ELR (cell line): ENCODE measurements at places on chromosomes 13 and 19.

DNA sequence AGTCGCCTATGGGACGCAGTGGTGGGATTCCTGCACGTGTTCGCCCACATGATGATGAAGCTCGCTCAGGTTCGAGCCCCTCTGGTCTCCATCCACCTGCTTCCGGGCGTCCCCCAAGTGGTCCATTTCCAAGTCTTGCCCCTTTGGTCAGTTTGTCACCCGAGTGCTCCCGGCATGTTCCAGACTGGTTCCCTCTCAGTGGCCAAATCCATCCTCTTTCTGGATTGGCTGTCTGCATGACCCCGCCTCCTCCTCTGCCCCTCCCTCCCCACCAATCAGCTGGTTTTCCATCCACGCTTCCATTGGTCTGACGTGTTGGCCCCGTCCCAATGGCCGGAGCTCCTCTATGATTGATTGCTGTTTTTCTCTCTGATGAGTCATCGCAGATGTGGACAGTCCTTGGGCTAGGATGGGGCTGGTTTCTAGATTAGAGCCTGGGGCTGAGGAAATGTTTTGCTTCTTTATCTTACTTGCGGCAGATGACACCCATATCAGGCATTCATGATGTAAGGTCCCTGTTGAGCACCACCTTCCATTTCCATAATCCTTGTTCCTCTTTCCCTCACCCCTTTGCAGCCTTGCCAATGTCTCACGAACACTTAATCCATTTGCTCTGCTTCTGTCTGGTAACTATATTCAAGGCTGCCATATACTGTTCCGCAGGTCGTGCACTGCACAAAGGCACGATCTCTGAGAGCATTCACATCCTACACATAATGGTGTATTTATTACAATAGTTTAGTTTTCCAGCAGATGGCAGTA lies 73.8 kb downstream of the MAP4K1 start:
- DNase-seq = peak; percentile 91

DNA sequence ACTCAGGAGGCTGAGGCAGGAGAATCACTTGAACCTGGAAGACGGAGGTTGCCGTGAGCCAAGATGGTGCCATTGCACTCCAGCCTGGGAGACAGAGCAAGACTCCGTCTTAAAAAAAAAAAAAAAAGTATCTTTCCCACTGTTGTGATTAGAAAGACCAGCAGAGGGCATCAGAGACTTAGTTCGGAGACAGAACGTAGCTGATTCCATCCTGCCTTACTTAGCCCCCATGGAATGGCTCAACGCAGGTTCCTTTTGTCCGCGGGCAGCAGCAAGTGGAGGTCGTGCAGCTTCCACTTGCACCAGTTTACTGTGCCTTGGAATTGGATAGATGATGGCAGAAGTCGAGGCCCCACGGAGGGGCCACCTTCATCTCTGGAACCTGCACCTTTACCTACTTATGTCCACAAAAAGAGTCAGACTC lies 8.1 kb downstream of the TIMM29 start:
- DNase-seq = peak; percentile 89

DNA sequence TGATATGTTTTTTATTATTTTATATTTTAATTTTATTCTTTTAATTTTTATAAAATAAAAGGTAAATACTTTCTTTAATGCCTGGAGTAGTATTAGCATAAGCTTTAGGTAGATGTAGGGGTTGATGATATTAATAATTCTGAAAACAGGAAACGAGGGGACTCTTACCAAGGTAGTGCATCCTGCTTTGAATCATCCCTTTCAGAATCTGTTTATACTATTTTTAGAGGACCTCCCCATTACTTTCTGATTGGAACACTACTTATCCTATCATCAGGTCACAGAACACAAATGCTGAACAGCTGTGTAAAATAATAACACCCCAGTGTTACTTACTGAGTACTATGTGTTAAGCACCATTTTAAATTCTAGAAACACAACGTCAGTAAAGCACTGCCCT lies 27.3 kb downstream of the COG6 start:
- DNase-seq = no peak

- peak; percentile 74 for DNase-seq
Observed at GRCh38 chr13:21234526-21234925, 58.1 kb downstream of the MRPL57 start.

DNA sequence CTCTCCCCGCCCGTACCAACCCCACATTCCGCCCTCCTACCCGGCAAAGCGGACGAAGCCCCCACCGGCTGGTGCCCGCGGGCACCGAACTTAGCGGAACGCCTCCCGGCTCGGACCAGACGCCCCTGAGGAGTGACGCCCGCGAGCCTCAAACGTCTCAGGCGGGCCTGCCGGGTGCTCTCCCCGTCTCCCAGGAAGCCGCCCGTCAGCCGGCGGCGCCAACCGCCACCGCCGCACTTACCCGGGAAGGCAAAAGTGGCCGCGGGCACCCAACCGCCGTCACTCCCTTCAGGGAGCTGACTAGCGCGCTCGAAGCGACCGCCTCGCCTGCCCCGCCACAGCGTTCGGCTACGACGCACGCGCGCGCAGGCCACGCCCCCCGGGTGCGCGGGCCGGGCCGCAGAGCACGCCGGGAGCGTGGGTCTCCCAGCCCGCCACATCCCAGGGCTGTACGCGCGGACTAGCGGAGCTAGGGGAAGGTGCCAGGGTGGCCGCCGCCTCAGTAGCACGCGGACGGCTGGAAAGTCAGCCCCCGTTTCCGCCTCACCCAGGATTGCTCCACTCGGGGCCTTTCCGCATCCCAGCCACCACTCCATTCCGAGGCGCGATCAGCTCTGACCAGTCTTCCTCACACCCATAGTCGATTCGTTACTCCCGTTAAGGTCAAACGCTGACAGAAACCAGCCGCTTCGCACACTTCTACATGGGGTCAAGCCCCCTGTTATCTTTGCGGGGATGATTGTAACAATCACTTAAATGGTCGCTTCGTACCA lies at the start of gene TEX30:
Gene TEX30, minus strand, starts transcription at position 346 of the 773 bp plus-strand sequence. CDS start 3,760 bp downstream, outside the sequence.
- peak; percentile 87 for DNase-seq

GRCh38 chr13:106480351-106480910 lies 55.0 kb downstream of the EFNB2 start:
- DNase-seq = no peak

GRCh38 chr19:53898166-53898565 lies 10.9 kb upstream of the CACNG7 start:
- DNase-seq = no peak

- DNase-seq = no peak
Observed at GRCh38 chr13:109788372-109789111, 2.2 kb upstream of the IRS2 start.

DNA sequence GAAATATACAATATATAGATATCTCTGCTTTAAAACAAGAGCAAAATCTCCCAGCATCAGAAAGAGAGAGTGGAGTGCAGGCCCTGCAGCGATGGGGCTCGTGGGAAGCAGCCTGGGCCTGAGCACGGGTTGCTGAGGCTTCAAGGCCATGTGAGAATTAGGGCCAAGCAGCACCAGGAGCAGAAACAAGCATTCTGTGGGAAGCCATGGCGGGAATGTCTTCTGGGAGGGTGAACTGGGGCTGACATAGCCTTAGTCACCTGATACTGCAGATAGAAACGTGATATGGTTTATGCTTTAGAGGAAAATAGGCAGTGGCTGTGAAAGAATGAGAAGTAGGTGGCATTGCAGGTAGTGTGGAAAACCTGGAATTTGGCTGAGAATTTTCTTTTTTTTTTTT lies 472.3 kb downstream of the IRS2 start:
- DNase-seq = no peak

GRCh38 chr13:104823071-104823470 lies 1712.4 kb downstream of the EFNB2 start:
- DNase-seq = no peak

DNA sequence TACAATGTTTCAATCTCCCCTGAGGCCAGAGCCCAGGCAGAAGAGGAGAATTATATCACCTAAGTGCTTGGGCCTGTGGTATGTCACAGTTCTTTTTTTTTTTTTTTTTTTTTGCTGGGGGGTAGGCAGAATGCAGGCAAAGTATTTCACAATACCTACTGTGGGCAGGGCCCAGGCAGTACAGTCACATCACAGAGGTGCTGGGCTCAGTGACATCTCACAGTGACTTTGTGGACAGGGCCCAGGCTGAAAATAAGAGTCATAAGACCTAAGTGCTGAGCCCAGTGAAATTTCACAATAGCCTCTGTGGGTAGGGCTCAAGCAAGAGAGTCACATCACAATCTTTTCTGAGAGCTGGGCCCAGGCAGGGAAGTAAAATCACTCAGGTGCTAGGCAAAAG lies 15.9 kb upstream of the ZNF208 start:
- DNase-seq = no peak

GRCh38 chr13:51065372-51066090 lies 45.5 kb downstream of the C13orf42 start:
- no peak for DNase-seq

DNA sequence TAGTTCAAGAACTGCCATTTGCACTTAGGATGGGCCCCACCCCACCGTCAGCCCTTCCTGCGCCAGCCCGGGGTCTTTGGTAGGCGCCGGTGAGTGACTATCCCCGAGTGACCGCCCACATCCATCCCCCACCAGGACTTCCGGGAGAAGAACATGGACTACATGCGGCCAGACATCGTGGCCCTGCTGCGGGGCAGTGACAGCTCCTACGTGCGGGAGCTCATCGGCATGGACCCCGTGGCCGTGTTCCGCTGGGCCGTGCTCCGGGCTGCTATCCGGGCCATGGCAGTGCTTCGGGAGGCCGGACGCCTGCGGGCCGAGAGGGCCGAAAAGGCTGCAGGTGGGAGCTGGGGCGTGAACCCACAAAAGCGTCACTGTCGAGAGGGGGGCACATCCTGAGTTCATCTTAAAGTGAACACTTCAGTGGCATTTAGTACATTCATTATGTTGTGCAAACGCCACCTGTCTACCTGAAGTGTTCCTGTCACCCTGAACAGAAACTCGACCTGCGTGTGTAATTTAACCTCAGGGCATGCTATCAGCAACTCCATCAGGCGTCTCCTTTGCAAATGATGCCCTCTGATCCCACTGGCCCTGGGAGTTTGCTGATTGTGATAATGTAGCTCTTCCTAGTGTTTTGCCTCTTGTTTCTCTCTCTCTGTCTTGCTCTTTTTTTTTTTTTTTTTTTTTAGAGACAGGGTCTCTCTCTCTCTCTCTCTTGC lies 42.4 kb upstream of the USE1 start:
- no peak for DNase-seq

DNA sequence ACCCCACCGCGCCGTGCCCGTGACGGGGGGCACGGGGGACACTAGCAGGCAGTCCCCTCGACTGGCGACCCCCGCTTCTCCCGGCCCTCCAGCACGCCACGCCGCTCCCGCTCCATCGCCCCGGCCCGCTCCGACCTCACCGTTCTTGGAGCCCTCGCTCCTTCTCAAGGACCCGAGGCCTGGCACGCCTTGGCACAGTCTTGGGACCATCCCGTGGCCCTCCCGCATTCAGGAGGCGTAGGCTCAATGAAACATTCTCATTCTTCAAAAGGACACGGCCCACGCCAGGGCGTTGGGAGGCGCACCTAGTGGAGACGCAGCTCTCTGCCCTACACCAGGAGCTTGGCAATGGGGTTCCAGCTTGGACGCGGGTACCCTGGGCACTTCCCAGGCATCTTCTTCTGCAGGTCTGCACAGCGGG lies 473 bp upstream of the CERS1 start:
- DNase-seq = no peak

GRCh38 chr13:105608104-105608503 lies 927.4 kb downstream of the EFNB2 start:
- DNase-seq = no peak

- no peak for DNase-seq
Observed at GRCh38 chr13:33206425-33206824, 79.1 kb downstream of the STARD13 start.

DNA sequence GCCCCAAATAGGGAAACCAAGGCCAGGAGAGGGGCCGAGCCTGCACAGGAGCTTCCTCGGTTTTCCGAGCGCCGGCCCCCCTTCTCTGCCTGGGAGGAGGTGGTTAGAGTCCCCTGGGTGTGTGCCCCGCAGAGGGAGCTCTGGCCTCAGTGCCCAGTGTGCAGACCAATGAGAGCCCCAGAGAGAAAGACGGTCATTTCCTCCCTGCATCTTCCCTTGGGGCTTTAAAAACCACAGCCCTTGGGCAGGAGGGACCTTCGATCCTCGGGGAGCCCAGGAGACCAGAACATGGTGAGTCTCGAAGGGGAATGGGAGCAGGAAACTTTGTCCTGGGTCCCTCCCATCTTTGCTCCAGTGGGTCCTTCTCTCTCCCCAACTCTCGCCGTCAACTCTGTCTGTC lies at the start of gene C5AR1:
Gene C5AR1, plus strand, starts transcription at position 254 of the 400 bp plus-strand sequence. Its CDS starts 35 bp downstream, at position 289.
- peak; percentile 18 for DNase-seq

DNA sequence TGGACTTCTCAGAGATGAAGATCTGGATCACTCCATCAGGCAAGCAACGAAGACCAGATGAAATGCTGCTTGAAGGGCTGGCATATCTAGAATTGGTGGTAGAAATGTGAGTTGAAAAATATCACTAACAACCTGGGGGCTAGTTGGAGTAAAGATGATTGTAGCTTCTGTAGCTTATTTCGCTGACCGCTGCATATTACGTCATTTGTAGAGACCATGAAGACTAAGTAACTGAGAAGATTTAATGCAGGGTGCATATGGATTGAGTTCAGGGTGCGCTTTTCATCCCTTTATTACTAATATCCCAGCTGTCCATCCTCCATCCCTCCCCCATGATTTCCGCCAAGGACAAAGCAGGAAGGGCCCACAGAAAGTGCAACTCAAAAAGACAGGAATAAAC lies 1364.0 kb downstream of the PCDH9 start:
- DNase-seq = no peak

DNA sequence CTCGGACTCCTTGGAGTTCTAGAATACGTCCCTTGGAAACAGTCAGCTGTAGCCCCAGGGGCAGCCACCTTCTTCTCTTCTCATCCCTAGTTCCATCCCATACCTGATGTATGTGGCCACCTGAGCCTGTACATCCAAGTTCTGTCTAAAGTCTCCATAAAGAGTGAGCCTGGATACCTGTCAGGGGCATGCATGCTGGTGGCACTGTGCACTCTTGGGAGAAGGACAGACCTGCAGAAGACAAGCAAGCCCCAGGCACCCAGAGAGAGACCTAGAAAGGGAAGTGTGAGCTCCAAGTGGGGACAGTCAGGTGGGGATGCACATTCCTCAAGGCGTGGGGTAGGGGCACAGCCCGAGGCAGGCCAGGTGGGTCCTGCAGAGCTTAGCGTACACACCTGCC lies 21.4 kb downstream of the SIAH3 start:
- no peak for DNase-seq

- no peak for DNase-seq
Observed at GRCh38 chr13:91579320-91579719, 180.9 kb downstream of the GPC5 start.
